AG10803 (cell line): ENCODE measurements at places on chromosomes 3 and 15.
A peak's percentile ranks its signal among the peaks of the same experiment; 100 is the strongest.

DNA sequence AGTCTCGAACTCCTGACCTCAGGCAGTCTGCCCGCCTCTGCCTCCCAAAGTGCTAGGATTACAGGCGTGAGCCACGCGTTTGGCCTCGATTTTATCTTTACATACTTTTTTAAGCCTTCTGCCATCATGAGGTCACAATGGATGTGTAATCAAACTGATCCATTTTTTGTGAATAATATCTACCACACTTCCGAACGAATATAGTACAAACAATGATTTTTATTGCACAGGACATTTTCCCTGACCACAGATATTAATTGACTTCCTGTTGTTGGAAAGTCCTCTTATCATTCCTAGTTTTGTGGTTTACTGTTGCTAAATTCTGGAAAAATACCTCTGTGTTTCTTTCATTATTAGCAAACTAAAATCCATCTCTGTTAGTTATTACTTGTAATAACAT, 68.9 kb downstream of the MINDY2 start:
- DNase-seq: peak; percentile 16

DNA sequence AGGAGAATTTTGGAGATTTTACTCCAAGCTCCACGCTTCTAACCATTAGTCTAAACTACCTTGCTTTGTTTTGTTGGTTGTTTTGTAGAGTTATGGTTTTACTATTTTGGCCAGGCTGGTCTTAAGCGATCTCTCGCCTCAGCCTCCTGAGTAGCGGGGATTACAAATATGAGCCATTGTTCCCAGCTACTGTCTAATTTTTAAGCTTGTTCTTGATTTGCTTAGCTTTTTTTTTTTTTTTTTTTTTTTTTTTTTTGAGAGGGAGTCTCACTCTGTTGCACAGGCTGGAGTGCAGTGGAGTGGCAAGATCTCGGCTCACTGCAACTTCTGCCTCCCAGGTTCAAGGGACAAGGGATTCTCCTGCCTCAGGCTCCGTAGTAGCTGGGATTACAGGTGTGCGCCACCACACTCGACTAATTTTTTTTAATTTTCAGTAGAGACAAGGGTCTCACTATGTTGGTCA, 28.5 kb downstream of the EFCAB12 start:
- DNase-seq: no peak

GRCh38 chr15:63778800-63779199, 54.9 kb downstream of the HERC1 start:
- DNase-seq: no peak

GRCh38 chr3:155690921-155691320, 54.0 kb downstream of the PLCH1 start:
- no peak for DNase-seq

GRCh38 chr3:31523543-31523942, 9.2 kb upstream of the STT3B start:
- DNase-seq: no peak

GRCh38 chr3:46484388-46484787, 13.4 kb upstream of the RTP3 start:
- DNase-seq: no peak

GRCh38 chr3:123275691-123276090, 73.9 kb downstream of the SEC22A start:
- no peak for DNase-seq

- no peak for DNase-seq
These were observed 220.2 kb downstream of the VPS13C start for GRCh38 chr15:61840090-61840489.

DNA sequence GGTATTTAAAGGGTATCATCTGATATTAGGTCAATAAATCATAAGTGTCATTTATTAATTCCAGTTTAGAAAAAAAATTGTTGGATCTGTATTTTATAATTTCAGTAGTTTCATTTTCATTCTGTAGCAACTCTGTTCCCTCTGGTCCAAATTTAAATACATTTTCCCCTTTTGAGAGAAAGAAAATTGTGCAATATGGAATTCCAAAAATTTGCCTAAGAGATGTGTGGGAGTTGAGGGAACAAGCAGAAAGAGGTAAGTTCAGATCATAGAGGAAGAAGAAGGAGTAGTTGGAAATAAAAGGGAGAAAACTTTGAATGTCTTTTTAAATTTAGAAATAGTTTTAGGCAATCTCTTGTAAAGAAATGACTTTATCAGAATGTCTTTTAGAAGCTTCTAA, 48.9 kb upstream of the MME start:
- DNase-seq: peak; percentile 82

GRCh38 chr3:171892457-171892856, 49.3 kb downstream of the TMEM212 start:
- DNase-seq: no peak
